ENCODE measurements at places on chromosomes 7 and 10. TPM values are rescaled to one million over a fixed set of nuclear protein-coding genes. Genes with fewer than 3 reads are reported as not detected.

DNA sequence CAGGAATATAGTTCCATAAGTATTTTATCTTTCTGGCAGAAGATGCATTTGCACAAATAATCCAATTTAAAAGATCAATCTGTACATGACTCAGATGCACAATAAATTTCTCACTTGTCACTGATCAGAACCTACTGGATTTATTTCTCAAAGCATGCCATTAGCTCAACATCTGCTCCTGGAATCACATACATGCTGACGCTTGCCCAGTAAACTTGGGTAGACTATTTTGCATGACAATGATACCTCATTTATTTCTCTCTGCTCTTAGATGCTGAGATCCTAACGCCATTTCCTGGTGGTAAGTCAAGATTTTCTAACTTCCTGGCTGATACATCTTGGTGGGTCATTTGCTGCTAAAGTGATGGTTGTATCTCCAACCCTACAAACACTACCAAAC is 33.8 kb upstream of the C10orf120 start:
- DNase-seq = peak; percentile 76

- no peak for DNase-seq
Measured at GRCh38 chr7:87935384-87935706, 1.3 kb downstream of the ADAM22 start.

DNA sequence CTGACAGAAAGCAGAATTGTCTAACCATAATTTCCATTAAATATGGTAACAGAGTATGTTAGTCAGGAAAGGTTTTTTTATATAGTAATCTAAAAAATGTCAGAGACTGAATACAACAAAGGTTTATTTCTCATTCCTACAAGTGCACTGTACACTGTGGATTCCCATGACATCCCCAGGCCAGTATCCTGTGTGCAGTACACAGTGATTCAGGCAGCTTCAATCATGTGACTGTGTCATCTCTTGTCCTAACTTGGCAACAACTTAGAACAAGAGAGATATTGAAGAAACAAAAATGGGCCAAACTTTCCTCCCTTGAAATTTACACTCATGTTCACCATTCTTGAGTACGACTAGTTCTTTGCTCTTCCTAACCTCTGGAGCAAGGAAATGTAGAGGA is 189.8 kb upstream of the SEMA3A start:
- DNase-seq = peak; percentile 29

- DNase-seq = no peak
Measured at GRCh38 chr10:129784891-129785290, 179.2 kb downstream of the EBF3 start.

GRCh38 chr10:117674201-117674600 is 131.7 kb downstream of the EMX2 start:
- DNase-seq = no peak

GRCh38 chr7:47970761-47971160 is 8.7 kb downstream of the HUS1 start:
- no peak for DNase-seq

The OPN1SW gene
- polyA plus RNA-seq = not detected

DNA sequence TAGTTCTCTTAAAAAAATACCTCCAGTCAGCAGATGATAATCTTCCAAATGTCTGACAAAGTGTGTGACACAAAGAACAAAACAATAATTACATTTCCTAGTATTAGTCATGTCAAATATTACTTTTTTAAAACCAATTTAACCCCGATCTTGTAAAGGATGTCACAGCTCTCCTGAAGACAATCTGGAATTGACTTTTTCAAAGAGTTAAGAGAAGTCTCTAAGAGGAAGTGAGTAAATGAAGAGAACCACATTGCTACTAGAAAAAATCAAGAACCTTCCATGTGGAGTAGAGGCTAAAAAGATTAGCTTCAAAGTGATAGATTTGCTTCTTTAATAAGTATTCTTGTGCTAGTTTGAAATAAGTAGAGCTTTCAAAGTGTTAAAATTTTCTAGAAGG is 218.2 kb upstream of the IMMP2L start:
- DNase-seq = no peak

The NFKB2 gene
- 33.3 TPM for polyA plus RNA-seq

DNA sequence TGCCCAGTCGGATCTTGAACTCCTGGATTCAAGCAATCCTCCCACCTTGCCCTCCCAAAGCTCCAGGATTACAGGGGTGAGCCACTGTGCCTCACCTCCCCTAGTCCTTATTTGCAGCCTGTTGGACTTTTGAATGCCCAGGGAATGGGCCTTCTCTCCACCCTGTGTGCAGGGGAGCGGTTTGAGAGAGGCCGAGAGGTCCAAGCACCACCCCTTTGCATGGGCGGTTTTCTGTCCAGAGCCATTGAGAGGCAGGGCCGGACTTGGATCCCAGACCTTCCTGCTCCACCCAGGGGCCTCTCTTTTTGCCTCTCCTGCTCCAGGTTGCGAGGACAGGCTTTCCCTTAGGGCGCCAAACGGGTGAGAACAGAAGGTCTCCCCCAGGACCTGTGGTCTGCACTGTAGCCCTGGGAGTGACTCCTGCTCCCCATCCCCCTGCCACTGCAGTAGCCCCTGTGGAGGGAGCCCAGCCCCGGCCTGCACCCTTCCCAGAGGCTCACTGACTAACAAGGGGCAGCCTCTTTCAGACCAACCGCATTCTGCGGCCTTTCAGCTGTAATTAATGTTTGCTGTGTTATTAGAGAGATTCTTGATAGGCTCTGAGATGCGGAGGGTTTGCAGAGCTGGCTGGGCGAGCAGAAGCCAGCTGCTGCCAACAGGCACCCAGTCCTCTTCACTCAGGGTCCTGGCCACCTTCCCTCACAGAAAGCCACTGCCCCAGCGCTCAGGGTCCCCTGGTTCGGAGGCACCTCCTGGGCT is 57.9 kb downstream of the ELFN1 start:
- DNase-seq = no peak

DNA sequence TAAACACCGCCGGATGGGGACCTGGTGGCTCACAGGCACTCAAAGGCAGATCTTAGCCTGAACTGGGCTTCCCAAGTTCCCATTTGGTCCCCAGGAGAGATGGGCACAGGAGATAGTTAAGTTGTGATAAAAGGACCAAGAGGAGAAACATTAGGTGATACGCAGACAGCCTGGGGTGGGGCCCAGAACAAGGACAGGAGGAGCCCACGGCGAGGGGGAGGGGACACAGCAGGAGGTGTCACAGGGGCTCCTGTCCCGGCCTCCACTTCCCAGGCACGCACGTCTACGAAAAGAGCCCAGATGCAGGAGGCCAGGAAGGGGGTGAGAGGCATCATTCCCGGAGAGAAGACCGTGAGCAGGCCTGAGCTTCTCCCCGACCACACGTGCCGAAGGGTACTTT is 16.3 kb upstream of the DNAAF5 start:
- no peak for DNase-seq

The AOAH gene
- 0.09 TPM for polyA plus RNA-seq

DNA sequence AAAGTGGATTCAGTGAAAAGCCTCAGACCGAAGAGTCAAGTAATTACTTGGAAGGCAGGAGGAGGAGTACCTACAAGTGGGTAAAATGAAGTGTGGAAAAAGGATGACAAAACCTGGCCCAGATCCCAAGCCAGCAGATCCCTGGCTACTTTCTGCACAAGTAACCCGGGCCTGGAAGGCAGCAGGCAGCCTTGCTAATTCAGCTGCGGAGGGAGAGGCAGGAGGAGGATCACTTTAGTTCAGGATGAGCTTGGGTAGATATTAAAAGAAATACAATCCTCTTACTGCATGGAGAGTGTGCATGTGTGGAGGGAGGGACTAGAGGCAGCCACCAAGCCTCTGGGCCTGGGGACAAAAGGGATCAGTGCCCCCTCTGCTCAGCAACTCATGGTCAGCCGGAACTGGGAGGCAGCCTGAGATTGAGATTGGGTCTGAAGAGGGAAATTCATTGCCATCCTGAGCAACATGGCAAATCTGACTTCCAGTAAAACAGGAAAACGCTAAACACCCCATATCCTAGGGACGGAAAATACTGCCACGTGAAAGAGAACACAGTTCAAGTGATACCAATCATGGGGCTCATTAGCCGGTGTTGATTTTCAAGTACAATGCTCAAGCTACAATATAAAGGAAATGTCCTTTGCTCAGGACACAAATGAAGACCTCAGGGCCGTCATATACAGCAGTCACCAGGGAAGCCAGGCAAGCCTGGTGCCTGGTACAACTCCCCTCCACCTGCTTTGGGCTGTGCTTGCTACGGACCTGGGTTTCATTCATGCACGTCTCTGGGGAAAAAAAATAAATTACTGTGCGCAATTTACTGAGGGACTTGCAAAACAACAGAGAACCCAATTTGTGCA is 1.3 kb downstream of the AMPH start:
- no peak for DNase-seq

The SYT15B gene
- not detected for polyA plus RNA-seq

DNA sequence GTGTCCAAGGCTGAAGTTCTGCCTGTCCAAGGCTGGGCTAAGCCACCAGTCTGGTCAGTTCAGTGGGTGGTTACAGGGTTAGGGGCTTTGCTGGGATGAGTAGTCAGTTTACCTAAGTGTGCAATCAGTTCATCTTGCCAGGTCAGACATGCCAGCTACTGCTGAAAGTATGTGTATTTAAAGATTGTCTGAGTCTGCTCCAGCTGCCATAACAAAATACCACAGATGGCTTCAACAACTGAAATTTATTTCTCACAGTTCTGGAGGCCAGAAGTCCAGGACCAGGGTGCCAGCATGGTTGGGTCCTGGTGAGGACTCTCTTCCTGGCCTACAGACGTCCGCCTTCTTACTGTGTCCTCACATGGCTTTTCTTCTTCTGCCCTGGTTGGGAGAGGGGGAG is 52.4 kb upstream of the TNS3 start:
- DNase-seq = no peak

GRCh38 chr10:48444861-48445841 is 138.7 kb downstream of the MAPK8 start:
- DNase-seq = no peak
